A549 treated with CpdA at 1 μM for 4 hours (cell line): ENCODE measurements at places on chromosomes 7 and 10. TPM values are rescaled to one million over a fixed set of nuclear protein-coding genes. Genes with fewer than 3 reads are reported as not detected.

The LOXL4 gene
- total RNA-seq = 1.2 to 1.5 TPM (median 1.3 TPM) in 5 replicates

The IL15RA gene
- 3.3 to 4.5 TPM (median 3.8 TPM) in 5 replicates for total RNA-seq

The ESYT2 gene
- 52.3 to 68.9 TPM (median 62.5 TPM) in 5 replicates for total RNA-seq

The GAD2 gene
- total RNA-seq = not detected in 5 replicates

The TDRD1 gene
- not detected in 5 replicates for total RNA-seq

The SLC26A3 gene
- total RNA-seq = not detected in 5 replicates

The PIK3CG gene
- total RNA-seq = not detected in 5 replicates

The PTF1A gene
- total RNA-seq = not detected in 5 replicates

The SPAM1 gene
- not detected in 5 replicates for total RNA-seq

The ZNF107 gene
- total RNA-seq = 2.3 to 3.9 TPM (median 2.6 TPM) in 5 replicates

The PAX2 gene
- 0.15 to 0.32 TPM (median 0.23 TPM) in 5 replicates for total RNA-seq

The MYH16 gene
- 0.64 to 1.0 TPM (median 0.84 TPM) in 5 replicates for total RNA-seq

The LRRC17 gene
- total RNA-seq = 0.07 to 0.12 TPM (median 0.07 TPM) in 3 of 5 replicates, not detected in the others

The TET1 gene
- 0.34 to 0.75 TPM (median 0.42 TPM) in 5 replicates for total RNA-seq

The PHKG1 gene
- 0.39 to 1.2 TPM (median 0.41 TPM) in 5 replicates for total RNA-seq

The VPS37D gene
- total RNA-seq = 2.2 to 5.4 TPM (median 4.5 TPM) in 5 replicates

The PRSS1 gene
- total RNA-seq = not detected in 5 replicates

The ST8SIA6 gene
- 0.07 to 0.13 TPM in 2 of 5 replicates, not detected in the others for total RNA-seq

The TRIL gene
- total RNA-seq = not detected in 5 replicates

The WEE2 gene
- total RNA-seq = 0.03 TPM in 1 of 5 replicates, not detected in the others

The STK31 gene
- total RNA-seq = 0.27 to 0.81 TPM (median 0.62 TPM) in 5 replicates

The ATG9B gene
- 0.64 to 0.97 TPM (median 0.86 TPM) in 5 replicates for total RNA-seq

The MARVELD1 gene
- 34.9 to 44.0 TPM (median 37.7 TPM) in 5 replicates for total RNA-seq

The RBP4 gene
- 5.3 to 10.7 TPM (median 7.6 TPM) in 5 replicates for total RNA-seq

The DENND2A gene
- total RNA-seq = 0.22 to 1.3 TPM (median 0.30 TPM) in 5 replicates

The SLC16A9 gene
- 0.07 to 0.24 TPM (median 0.09 TPM) in 5 replicates for total RNA-seq

The ADAM12 gene
- 3.8 to 5.7 TPM (median 4.3 TPM) in 5 replicates for total RNA-seq

The NRP1 gene
- total RNA-seq = 76.7 to 126 TPM (median 97.3 TPM) in 5 replicates

The TMEM184A gene
- 8.7 to 14.5 TPM (median 14.0 TPM) in 5 replicates for total RNA-seq

The RBM17 gene
- 109 to 128 TPM (median 116 TPM) in 5 replicates for total RNA-seq

The INA gene
- 22.8 to 32.7 TPM (median 26.1 TPM) in 5 replicates for total RNA-seq

The SPDYE8 gene
- not detected in 5 replicates for total RNA-seq

The GNG11 gene
- 32.3 to 35.6 TPM (median 33.9 TPM) in 5 replicates for total RNA-seq

The MALRD1 gene
- total RNA-seq = 0.02 TPM in 1 of 5 replicates, not detected in the others

The PLPP4 gene
- 0.09 to 0.14 TPM (median 0.13 TPM) in 4 of 5 replicates, not detected in the other for total RNA-seq

The GDF2 gene
- not detected in 5 replicates for total RNA-seq

The RALA gene
- total RNA-seq = 29.6 to 41.6 TPM (median 32.6 TPM) in 5 replicates

The TYW1B gene
- total RNA-seq = 2.7 to 3.4 TPM (median 3.1 TPM) in 5 replicates

The PIP gene
- not detected in 5 replicates for total RNA-seq

The BHLHA15 gene
- 0.41 to 0.81 TPM (median 0.52 TPM) in 4 of 5 replicates, not detected in the other for total RNA-seq

The AZGP1 gene
- total RNA-seq = not detected in 5 replicates
